ENCODE measurements at places on chromosomes 6 and 20.

- DNase-seq: peak; percentile 82
Observed at GRCh38 chr6:125790358-125791150, at the start of gene NCOA7. Gene NCOA7 (plus strand): TSS chr6:125790960. CDS start chr6:125815355, 24,395 bp downstream.

DNA sequence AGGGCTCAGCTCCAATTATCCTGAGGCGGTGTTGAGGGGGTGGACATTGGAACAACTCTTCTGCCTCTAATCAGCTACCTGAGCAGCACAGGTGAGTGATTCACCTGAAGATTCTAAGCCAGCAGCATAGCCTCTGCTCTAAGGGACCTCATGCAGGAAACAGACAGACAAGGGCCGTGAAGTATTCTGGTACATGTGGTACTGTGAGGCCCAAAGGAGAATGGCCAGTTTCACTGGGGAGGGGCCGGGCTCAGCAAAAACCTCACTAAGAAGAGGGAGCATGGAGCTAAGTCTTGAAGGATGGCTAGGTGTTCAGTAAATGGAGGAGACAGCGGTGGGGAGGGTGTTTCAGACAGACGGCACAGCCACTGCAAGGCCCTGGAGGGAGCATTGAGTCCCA, 58.5 kb upstream of the CCDC167 start:
- DNase-seq: no peak

GRCh38 chr6:15366003-15366535, 120.2 kb downstream of the JARID2 start:
- no peak for DNase-seq

DNA sequence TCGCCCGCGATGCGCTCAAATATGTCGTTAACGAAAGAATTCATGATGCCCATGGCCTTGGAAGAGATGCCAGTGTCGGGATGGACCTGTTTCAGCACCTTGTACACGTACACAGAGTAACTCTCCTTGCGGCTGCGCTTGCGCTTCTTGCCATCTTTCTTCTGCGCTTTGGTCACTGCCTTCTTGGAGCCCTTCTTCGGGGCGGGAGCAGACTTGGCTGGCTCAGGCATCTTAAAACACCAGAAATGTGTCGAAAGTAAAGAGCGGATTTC, 36.4 kb downstream of the HFE start:
- DNase-seq: no peak

GRCh38 chr20:17843246-17844132, 125.1 kb downstream of the SNX5 start:
- DNase-seq: no peak

DNA sequence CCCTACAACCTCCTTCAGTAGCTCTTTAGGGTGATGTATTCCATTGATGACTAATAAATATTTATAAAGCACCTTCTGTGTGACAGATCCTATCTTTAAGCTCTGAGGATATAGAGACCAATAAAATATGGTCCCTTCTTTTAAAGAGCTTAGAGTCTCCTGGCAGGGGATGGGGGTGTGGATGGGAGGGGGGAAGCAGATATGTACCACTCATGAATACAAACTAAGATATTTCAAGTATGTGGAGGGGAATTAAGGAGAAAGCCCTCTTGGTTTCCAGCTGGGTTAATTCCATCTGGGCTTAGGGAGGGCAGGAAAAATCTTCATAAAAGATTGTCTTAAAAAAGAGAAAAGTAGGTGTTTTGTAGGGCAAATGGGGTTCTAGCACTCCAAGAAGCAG, 21.6 kb upstream of the FBXO9 start:
- no peak for DNase-seq

GRCh38 chr6:99668036-99668705, 61.5 kb downstream of the PRDM13 start:
- no peak for DNase-seq
